DND-41 (cell line): ENCODE measurements at places on chromosomes 1 and 21.

DNA sequence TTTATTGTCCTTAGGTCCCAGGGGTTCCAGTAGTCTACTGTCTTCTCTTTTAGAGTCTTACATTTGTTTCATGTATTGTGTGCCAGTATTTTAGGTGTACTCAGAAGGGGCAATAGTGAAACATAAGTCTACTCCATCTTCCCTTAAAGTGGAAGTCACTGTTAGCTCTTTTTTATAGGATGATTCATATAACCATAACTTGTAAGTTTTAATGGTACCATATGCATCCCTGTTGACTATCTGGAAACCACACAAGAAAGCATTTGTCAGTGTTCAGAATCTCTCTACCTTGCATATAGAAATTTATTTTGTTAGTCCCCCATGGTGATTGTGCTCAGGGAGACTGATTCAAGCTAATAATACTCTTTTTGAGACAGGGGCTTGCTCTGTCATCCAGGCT is 149.9 kb downstream of the HS2ST1 start:
- no peak for DNase-seq

GRCh38 chr21:40257342-40257741 is 390.1 kb downstream of the PCP4 start:
- DNase-seq, result no peak

- no peak for DNase-seq
These were observed 2.5 kb downstream of the MRPL9 start for GRCh38 chr1:151760597-151761385.

- no peak for DNase-seq
These were observed 71.7 kb downstream of the RPS27 start for GRCh38 chr1:154062309-154062708.

GRCh38 chr1:6163191-6163972 is 16.7 kb downstream of the CHD5 start:
- DNase-seq, result no peak

GRCh38 chr1:172383536-172383935 is 36.9 kb upstream of the C1orf105 start:
- no peak for DNase-seq

DNA sequence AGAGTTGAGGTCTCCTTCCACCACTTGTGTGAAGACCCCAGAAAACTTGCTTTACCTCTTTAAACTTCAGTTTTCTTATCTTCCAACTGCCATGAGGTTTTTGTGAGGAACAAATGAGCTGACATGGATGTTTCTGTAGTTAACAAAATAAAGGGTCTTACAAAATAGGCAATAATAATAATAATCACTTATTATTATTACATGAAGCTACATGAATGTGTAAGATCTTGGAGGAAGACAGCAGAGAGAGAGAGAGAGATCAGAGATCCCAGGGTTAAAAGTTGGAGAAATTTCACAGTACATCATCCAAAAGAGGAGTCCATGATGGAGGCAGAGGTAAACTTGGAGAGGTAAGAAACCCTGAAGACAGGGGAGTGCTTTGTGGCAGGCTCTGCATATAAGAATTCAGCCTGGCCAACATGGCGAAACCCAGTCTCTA is 10.7 kb downstream of the RCC1 start:
- no peak for DNase-seq

DNA sequence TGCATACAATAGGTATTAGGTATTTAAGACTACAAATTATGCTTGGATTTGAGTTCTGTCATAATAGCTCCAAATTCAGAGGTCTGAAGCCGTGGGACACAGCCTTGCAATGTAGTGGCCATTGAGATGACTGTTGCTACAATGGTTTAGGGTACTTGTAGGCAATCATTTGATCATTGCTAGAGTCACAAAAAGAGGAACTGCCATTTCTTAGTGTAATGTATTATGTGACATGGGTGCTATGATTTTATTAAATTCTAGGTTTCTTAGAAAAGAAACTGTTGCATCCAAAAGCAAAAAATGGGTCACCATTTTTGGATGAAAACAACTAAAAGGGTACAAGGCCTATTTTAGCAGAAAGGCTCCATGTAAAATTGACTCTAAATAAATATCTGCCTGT is 129.9 kb upstream of the ZNF644 start:
- no peak for DNase-seq

- DNase-seq, result no peak
These were observed 17.2 kb downstream of the NIBAN1 start for GRCh38 chr1:184956999-184957700.

- no peak for DNase-seq
These were observed 58.5 kb upstream of the ACTL8 start for GRCh38 chr1:17696417-17697301.

- no peak for DNase-seq
These were observed 11.8 kb downstream of the NFYC start for GRCh38 chr1:40703316-40703715.

- DNase-seq, result peak; percentile 37
These were observed 101.3 kb upstream of the ACTL8 start for GRCh38 chr1:17653728-17654351.

DNA sequence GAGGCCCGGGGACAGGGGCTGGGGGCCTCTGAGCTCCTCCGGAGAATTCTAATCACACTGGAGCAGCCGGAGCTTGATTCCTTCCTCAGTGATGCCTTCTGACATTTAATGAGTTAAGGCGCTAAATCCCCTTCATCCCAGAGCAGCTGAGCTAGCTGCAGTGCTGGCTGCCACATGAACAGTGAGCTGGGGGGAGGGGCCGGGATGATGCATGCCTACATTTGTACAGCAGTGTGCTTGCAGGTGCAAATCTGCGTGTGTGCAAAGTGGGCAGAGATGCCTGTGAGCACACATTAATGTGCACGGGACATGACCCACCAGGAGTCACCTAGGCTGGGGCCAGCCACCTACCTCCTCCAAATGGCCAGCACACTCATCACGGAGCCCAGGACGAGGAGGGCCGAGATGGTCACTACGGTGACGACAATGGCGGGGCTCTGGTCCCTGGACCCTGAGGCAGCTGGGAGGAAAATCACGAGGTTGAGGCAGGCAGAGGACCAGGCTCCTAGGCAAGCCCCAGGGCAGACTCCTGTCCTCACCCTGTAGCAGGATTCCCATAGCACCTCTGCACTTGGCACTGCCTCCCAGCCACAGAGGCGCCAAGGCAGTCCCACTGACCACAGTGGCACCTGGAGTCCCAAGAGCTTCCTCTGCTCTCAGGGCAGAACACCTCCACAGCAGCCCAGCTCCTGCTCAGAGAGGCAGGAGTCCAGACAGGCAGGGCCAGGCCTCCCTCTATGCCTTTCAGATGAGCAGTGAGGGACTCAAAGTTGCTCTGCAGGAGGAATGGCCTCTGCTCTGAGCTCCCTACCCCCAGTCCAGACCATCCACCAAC is 34.7 kb downstream of the CDCA8 start:
- no peak for DNase-seq

DNA sequence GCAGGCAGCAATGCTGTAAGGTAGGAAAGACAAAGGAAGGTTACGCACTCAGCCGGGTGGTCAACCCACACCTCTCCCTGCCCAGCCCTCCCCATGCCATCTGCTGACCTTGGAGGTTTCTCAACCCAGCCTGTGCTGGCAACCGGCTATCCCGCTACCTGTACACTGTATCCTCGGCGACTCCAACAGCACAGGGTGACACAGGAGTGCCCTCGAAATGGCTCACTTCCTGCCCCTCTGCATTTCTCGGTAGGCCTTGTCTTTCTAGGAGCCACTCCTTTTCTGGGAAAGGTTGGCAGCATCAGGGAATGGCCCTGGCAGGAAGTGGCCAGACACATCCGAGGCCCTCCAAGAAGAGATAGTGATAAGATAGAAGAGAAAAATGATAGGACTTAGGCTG is 124.0 kb downstream of the PROX1 start:
- no peak for DNase-seq

DNA sequence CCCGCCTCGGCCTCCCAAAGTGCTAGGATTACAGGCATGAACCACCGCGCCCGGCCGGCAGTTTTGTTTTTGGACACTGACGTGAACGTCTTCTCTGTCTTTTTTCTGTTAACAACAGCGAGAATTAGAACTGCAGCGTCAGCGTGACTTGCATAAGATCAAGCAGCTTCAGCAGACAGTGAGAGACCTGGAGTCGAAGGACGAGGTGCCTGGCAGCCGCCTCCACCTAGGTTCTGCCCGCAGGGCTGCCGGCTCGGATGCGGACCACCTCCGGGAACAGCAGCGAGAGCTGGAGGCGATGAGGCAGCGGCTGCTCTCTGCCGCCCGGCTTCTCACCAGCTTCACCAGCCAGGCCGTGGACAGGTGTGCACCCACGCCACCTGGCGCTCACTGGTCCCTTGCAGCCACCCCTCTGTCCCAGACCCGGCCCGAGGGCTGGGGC is 22.9 kb upstream of the DIP2A start:
- DNase-seq, result no peak

- no peak for DNase-seq
These were observed 199.3 kb upstream of the JUN start for GRCh38 chr1:58983162-58983561.

GRCh38 chr1:228150461-228151179 is 890 bp downstream of the GJC2 start:
- no peak for DNase-seq

GRCh38 chr1:231160895-231161666 is 777 bp upstream of the TRIM67 start:
- no peak for DNase-seq

GRCh38 chr1:150615346-150616201 is 13.8 kb downstream of the ENSA start:
- no peak for DNase-seq

DNA sequence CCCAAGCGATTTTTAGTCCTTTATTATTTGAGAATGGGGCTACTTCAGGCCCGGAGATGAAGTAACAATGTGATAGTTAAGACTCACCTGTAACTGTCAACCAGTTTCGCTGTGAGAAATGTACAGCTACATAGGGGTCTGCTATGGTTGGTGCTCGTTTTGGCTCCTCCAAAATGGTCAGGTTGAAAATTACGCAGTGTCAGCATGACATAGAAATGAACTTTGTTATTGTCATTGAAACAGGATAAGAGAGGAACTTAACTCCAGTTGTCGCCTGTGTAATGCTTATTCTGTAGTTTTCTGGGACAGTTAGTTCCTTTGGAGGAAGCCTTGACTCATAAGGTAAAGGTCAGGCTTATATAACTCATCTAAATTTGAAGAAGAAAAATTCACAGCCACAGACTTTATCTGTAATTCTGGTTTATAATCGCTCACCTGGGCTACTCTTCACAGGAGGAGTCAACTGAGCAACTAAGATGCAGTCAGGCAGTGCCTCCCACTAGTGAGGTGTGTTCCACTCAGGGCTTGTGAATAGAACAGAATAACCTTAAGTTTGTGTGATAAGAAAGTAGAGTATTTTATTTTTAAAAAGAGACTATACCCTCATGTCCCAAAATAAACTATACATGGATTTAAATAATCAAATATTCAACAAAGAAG is 130.9 kb downstream of the CD247 start:
- DNase-seq, result no peak

- DNase-seq, result no peak
These were observed 215.3 kb downstream of the SDCCAG8 start for GRCh38 chr1:243471026-243471685.

DNA sequence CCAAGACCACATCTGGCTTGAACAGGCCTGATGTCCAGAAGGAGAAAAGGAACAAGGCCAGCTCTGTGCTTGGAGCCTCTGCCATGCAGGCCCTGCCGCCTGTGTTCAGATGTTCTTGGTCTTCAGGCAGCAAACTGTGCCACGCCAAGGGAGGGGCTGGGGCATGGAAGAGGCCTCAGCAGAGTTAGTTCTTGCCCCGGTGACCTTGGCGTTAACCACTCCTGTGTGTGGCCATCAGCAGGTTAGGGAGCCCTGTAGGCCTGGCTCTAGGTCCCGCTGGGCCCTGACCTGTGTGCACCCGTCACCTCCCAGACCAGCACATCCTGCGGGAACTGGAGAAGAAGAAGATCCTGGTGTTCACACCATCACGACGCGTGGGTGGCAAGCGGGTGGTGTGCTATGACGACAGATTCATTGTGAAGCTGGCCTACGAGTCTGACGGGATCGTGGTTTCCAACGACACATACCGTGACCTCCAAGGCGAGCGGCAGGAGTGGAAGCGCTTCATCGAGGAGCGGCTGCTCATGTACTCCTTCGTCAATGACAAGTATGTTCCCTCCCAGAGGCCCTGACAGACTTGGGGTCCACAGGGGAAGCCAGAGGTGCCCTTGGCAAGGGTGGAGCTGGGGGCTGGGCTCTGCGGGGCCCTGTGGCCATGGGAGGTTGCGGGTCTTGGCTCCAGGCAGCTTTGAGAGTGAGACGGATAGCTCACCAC is 7.1 kb downstream of the ZC3H12A start:
- no peak for DNase-seq

DNA sequence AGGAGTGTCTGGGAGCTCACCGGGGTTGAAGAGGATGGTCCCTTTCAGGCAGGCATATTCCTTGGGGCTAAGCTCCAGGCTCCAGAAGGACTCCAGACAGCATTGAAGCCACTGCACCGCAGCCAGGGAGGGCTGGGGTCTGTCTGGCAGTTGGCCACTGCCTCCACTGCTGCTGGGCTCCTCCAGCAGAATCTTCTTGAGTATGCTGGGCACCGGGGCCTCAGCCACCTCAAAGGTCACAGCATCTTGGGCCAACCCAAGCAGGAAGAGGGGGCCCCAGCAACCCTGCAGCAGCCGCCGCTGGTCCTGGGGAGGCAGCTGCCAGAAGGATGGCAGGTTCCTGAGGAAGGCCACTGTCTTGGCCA is 404 bp downstream of the NR0B2 start:
- DNase-seq, result no peak

- DNase-seq, result no peak
These were observed 1048.1 kb downstream of the BRINP3 start for GRCh38 chr1:189429610-189430009.

- DNase-seq, result no peak
These were observed 175.2 kb downstream of the KCNT2 start for GRCh38 chr1:196433000-196433399.

DNA sequence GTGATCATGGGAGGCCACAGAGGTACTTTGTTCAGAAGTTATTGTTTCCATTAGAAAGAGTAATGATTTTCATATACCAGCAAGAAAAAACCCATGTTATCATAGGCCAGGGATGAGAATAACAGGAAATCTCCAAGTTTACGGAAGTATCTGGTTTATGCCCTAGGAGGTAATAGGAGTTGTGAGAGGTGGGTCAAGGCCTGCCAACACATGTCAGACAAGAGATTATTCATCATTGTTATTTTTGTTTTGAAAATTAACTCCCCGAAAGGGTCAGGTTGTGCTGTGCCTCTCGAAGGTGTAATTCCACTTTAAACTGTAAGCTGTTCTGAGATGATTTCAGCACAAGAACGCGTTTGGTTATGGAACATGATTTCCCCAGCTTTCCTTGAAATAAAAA is 218.4 kb downstream of the CAMTA1 start:
- DNase-seq, result no peak

DNA sequence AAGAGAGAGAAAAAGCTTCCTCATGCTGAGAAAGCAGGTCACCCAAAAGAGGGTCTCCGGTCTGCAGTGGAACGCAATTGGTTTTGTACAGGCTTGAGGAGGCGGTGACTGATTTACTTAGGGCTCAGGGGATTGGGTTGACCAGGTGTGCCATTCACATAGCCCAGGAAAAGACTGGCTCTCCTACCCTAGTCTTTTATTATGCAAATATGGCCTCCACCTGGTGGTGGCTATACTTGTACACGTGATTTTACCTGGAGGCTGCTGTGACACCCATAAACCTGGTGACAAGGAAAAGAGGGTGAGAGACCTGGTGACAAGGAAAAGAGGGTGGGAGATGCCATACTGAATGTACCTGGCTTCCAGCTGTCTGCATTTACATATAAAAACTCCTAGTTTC is 49.9 kb downstream of the DNTTIP2 start:
- no peak for DNase-seq
